Stimulated activated CD4-positive, alpha-beta T cell treated with anti-CD3 and anti-CD28 coated beads, Interleukin-1b, Interleukin-23, amount 100 ng/mL, for 1 hour (primary cell): ENCODE measurements at places on chromosomes 7 and 10.

DNA sequence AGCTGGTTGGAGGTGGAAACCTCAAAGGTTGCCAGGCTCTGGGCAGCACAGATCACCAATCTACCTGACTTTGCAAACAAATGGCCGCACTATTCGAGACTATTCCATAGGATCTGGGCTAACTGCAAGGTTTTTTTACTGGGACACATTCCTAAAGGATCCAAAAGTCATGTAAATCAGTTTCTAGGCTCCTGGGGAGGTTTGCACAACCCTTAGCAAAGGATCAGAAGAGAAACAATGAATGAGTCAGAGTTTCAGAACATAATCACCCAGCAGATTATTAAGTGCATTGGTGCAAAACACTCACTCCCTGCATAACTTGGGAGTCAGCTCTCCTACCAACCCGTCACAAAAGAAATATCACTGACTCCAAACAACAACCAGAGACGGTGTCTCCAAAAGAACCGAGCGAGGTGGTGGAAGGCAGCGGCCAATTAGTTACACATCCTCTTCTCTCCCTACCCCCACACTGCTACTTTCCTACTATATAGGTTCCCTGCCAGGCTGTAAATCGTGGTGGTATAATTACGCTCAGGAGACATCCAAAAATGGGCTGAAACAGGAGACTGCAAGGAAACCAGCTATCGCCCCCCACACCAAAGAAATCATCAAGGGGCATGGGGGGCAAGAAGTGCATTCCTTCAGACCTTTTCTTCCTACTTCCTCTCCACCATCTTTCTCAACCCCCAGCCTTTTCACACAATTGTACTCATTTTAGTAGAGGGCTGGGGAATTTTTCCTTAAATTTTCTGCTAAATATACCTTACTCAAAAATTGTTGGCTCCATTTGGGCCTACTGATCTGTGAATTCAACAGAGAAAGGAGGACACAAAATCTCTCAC is 3.2 kb downstream of the UBE2H start:
- no peak for DNase-seq

- no peak for DNase-seq
Observed at GRCh38 chr10:7265396-7266123, 145.3 kb downstream of the SFMBT2 start.

- no peak for DNase-seq
Observed at GRCh38 chr10:624605-625332, 64.7 kb downstream of the DIP2C start.

GRCh38 chr10:43961523-43962345 is 313.1 kb upstream of the ZNF32 start:
- no peak for DNase-seq

DNA sequence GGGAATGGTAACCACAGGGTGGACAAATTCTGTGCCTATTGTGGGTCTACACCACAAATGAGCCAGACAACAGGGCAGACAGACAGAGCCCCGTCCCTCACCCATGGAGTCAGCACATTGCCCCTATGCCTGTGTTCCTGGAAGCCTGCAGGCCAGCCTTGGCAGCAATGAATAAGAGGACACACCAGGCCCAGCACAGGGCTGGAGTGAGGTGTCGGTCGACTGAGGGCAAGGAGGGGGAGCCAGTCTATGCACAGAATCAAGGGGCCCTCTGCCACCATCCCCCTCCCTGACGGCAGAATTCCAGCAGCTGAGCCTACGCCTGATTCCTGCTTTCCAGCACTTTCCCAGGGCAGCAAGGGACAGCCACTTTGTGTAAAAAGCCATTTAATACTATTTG is 98.2 kb downstream of the CALN1 start:
- DNase-seq, result no peak
